ENCODE measurements at places on chromosomes 5 and 9.
A peak's percentile ranks its signal among the peaks of the same experiment; 100 is the strongest.

GRCh38 chr5:98248949-98249348 lies 524.5 kb upstream of the RGMB start:
- DNase-seq: no peak

DNA sequence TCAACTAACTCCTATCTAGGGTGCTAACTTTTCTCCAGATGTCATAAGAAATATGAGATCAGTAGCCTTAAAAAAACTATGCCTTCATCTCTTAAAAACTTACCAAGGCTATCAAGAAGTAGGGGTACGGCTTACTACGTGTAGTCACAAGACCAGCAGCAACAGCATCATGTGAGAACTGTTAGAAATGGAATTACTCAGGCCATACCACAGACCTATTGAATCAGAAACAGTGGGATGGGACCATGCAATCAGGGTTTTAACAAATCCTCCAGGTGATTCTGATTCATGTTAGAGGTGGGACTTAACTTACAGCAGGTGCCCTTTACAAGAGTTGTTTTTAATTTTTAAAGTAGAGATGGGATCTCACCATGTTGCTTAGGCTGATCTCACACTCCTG lies 4.6 kb downstream of the IFNE start:
- no peak for DNase-seq

GRCh38 chr5:72427488-72428437 lies 79.4 kb downstream of the ZNF366 start:
- peak; percentile 37 for DNase-seq

DNA sequence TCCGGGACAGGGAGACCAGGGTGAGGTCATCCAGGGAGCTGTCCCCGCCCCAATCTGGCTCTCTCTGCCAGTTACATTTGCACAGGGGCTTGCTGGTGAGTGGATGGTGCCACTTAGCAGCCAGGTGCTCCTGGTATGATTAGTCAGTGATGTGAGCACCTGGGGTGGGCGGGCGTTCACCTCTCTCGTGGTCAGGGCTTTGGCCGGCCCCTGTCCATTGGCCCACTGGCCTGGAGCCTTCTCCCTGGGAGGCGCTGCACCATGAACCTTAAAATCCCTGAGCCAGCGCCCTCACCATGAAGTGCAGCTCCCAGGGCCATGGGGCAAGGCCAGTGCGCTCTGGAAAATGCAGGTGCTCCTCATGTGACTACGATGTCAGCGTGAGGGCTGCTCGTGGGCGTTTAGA lies 2.0 kb downstream of the NKD2 start:
- DNase-seq: no peak

GRCh38 chr9:125948887-125949596 lies 201.9 kb downstream of the PBX3 start:
- no peak for DNase-seq

- DNase-seq: peak; percentile 24
These were observed 27.5 kb downstream of the B4GALT1 start for GRCh38 chr9:33139421-33140228.

DNA sequence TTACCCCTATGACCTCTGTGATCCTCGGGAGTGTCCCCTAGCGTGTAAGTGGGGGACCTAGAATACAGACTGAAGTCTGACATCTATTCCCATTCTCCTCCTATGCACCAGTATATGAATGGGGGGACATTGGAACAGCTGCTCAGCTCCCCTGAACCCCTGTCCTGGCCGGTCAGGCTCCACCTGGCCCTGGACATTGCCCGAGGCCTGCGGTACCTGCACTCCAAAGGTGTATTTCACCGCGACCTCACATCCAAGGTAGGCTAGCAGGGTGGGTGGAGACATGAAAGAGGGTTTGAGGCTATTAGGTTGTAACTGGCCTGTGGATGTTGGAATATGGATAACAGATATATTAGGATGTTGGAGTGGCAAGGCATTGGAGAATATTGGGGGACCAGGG lies 1.7 kb downstream of the TESK1 start:
- no peak for DNase-seq

DNA sequence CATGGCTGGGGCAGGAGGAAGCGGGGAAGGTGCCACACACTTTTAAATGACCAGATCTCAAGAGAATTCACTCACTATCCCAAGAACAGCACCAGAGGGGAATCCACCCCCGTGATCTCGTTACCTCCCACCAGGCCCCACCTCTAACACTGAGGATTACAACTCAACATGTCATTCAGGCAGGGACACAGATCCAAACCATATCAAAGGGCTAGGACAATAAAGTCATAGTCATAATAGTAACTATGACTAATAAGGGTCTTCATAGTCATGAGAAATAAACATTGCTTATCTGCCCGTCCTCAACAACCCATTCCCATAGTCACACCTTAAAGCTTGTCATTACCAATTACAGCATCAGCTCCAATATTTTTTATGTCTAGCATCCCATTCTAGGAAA lies 65.3 kb upstream of the SMC2 start:
- no peak for DNase-seq

GRCh38 chr5:91946870-91947269 lies 563.8 kb upstream of the ARRDC3 start:
- no peak for DNase-seq

DNA sequence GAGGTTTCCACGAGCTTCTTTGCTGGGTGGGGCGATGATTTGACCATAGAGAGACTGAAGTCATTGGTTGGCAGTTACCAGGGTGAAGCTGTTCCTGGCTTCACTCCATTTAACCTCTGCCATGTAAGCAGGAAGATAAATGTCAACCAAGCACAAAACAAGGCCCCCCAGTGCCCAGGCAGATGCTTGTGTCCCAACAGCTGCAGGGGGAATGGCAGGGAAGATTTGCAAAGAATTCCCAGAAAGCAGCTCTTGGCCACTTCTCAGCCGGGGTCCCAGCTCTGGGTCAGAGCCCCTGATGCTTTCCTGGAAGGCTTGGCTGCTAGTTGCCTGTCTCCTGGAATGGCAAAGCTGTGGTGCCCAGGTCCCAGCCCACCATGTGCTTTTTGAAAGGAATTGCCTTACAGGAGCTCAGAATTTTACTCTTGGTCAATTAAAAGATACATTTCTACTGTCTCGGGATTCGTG lies 383.4 kb downstream of the ENC1 start:
- no peak for DNase-seq

DNA sequence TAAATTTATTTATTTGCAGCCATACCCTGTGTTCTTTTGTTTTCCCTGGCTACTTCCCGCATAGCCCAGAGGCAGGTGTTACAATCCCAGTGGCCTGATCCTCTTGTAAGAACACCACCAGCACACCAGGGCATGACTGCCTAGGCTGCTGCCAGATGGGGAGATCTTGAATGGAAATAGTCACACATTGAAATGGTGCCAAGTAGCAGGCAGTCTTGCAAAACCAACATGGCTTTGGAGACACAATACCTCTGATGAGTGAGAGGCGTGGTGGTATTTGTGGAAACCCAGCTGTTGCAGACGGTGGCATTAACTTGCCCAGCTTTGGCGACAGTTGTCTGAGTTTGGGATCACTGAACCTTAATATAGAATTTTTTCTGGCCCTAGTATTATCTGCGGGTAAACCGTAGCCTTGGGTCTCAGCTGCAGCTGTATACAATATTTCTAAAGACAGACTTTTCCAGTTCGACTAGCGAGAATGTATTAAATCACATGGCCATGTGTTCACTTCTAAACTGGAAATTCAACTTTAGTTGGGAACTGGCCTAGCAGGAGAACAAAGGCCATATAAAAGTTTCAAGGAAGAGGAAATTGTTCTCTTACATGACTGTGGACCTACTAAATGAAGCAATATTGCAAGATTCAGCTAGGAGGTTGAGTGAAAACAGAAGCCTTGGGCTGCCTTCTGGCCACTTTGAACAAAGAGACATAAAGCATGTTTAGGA lies 277.0 kb downstream of the SMARCA2 start:
- no peak for DNase-seq

DNA sequence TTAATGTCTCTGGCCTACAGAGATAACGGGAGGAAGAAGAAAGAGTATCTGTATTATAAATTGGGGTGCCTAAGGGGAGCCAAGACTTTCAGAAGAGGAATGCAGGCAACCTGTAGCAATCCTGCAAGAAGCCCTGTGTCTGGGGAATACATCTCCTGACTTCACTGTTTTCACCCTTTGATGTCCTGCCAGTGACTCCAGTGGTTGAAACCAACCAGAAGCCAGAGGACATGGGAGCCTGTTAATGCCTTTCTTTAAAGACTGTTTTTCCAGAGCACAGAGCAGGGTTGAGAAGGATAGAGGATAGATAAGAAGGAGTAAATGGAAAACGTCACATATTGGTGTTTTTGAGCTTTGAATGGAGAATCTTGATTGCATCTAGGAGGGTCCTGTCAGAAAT lies 151.2 kb downstream of the HACD4 start:
- DNase-seq: peak; percentile 41

DNA sequence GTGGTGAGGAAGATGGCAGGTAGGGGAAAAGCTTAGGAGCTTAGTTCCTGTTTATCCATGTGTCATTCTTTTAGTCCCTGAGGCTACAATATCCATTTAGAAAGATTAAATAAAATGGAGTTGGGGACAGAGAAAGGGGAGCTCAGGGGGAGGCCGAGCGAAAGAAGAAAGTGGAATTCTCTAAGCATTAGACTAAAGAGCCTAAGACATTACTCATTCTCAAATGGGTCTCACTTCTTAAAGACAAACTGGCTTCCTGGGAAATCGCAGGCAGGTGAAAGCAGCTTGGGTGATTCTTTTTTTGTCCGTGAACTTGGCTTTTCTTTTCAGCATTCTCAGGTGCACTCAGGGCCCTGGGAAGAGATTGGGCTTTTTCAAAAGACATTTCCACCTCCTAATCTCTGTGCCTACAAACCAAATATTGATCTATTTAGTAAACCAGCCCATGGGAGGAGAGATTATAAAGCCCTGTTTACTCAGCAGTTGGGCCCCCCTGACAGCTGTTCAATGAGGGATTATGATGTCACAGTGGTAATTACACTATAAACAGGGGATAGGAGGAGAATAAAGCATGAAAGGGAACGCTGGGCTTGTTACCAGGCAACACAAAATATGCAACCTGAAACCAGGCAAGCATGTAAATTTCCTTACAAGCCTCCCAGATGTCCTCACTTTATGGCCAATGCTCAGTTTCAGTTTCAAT lies 584.0 kb downstream of the ACTL7B start:
- no peak for DNase-seq

DNA sequence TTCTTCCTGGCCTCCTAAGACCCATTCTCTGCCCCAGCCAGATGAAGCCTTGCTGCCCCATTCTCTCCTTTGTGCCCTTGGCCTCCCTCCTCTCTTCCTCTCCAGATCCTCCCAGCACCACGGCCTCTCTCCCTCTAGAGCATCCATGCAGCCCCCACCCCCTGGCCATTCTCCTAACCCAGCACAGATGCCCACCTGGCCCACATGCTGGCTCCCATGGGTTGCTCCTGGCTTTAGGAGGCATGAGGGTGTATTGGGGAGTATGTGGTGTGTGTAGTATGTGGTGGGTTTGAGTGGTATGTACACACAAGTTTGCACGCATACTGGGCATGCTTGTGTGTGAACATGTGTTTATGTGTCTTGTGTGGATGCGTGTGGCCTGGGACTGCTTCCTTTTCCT lies 47.1 kb downstream of the FOXI1 start:
- no peak for DNase-seq

Data from SK-N-DZ (cell line).